Activated gamma-delta T cell treated with anti-CD3 and anti-CD28 coated beads, Interleukin-2, amount 50 U/mL, for 16 hours (primary cell): ENCODE measurements at places on chromosomes 2 and 18.

DNA sequence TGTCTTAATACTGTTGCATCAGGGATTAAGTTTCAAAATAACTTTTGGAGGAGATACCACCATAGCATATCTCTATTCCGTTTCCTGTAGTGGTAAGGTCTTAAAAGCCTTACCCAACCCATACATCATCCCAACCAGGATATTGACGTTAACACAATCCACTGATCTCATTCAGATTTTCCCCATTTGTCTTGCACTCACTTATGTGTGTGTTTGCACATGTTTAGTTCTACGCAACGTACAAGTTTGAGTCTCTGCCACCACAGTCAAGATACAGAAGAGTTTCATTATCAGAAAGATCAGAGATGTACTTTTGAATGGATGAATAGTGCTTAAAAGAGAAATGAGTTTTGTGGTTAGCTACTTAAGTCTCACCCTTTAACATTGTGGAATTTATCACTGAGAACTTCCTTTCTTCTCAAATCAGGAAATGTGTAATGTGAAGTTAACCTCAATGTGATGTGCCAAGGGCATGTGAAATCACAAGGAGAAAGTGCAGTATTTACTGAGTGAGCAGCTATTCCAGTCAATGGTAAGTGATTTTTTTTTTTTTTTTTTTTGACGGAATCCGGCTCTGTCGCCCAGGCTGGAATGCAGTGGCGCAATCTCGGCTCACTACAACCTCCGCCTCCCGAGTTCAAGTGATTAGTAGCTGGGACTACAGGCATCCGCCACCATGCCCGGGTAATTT lies 69.2 kb upstream of the EPHA4 start:
- DNase-seq = no peak

DNA sequence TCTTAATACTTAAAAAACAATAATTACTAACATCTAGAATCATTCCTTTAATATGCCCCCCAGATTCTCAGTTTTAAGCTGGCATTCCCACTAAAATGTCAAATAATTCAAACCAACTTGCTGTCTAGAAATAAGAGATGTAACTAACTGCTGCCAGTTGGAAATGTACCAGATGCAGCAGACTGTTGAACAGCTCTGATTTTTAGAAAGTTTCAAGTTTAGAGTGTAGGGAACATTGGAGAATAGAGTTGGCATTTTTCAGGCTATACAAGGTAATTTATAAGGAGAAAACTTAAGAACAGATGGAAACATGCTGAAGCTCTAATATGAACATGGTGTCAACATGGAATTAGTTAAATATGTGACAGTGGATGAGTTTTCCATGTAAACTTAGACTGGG lies 101.4 kb downstream of the PTRHD1 start:
- DNase-seq = no peak

DNA sequence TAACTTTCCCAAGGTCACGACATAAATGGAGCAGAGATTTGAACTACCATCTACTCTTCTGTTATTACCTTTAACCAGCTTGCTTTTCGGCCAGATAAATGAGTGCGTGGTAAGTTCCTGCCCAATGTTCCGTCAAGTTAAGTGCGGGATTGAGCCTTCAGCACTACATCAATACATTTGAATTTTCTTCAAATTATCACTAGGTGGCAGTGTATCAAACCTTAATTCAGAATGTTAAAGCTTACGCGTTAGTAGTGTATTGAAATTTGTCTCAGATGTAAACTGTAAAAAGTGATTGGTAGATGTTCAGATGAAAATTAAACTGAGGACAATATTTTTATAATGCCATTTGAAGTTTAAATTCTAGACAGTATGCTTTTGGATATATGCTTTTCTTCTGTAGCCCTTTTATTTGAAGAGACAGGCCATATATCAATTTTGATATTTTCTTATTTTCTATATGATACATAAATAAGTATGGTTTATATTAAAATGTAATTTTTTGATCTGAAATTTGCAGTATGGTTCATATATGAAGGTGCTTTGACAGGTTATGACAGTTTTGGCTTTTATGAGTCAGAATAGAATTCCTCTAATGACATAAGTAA lies 681.3 kb downstream of the ADCYAP1 start:
- no peak for DNase-seq

DNA sequence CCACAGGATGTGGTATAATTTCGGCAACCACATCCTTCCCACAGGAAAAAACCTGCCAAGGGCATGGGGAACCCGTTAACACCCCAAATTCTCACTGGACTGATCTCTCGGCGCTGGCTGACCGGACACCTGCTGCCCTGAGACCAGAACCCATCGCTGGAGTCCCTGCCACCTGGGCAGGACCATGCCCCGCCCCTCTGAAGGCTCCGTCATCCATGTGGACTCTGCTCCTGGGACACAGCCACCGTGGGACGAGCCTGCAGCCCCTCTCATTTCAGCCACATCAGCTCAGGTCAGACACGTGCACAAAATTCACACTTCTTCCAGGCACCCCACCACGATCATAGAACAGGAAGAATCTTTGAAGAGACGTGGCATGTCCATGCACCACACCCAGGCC lies 108.2 kb downstream of the ZNF516 start:
- no peak for DNase-seq

- DNase-seq = no peak
Measured at GRCh38 chr2:99852376-99852934, 289.9 kb downstream of the AFF3 start.

- DNase-seq = no peak
Measured at GRCh38 chr2:43455296-43455695, 140.5 kb downstream of the THADA start.

GRCh38 chr2:96816836-96817702 lies 1.0 kb downstream of the CNNM3 start:
- DNase-seq = no peak

GRCh38 chr2:105597806-105598803 lies 146.6 kb upstream of the NCK2 start:
- no peak for DNase-seq

- DNase-seq = no peak
Measured at GRCh38 chr2:170869036-170869435, 52.3 kb downstream of the GAD1 start.

DNA sequence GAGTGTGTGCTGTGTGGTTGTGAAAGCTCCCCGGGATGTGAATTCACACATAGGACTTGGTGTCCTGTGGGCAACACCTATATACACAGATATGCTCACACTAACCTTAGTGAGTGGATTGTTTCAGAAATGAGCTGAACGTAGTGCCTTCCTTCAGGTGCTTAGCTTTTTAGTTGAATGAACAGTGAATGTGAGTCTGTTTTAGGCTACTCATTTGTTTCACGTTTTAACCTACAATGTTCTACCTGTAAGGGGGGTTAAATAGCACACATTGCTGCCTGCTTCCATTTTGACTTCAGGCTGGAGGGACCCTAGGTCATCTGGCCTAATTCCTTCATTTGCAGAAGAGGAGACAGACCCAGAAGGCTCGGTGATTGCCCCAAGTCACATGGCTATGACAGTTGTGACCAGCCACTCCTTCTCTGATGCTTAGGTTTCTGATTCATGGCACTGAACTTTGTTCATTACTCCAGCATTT lies 1.0 kb downstream of the PLEK start:
- no peak for DNase-seq

GRCh38 chr18:10759241-10759640 lies 233.4 kb downstream of the NAPG start:
- DNase-seq = no peak

DNA sequence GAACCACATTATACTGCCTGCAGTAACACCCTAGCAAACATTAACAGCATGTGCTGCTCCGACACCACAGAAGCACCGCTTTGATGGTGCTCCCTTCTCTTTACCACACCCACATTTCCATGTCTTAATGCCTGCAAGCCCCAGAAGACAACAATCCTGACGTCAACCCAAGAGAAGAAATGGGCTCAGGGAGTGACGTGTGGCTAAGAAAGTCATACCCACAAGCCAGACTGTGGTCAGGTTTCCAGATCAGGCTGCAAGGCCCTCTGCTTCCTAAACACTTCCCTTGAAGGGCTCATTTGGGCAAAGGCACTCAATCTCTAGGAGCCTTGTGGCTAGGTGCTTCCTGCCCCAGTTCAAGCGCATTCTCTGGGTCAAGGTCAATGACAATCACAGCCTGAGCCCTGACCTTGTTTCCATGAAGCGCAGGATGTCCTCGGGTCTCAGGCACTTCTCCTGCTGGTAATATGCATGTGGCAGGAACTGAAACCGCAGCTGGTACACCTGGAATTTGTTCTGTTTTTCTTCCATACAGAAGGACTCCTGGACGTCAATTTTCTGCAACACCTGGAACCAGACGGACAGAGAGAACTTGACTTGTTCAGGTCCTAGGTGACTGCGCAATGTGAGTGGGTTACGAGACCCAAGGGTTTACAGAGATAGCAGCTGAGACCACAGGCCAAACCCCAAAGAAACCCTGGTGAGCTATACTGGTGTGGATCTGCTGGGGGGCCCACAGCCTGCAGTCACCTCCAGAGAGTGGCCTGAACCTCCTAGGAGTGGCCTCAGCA lies 67.2 kb downstream of the POLR1A start:
- DNase-seq = peak; percentile 54

DNA sequence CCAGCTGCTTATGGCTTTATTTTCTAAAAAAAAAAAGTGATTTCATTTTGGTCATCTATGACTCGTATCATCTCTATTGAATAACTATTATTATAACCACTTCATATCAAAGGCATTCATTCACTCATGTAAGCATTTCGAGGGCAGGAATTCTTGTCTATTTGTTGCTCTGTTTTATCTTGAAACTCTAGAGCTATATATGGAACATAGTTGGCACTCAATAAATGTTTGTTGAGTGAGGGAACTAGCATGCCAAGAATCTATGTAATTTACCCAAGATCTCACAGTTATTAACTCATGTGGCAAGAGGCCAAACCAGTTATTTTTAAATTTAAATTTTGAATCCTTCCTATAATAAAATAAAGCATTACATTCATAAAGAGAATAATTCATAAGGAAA lies 470.1 kb downstream of the TMX3 start:
- DNase-seq = no peak

- DNase-seq = no peak
Measured at GRCh38 chr2:133787207-133787606, 218.9 kb upstream of the NCKAP5 start.

GRCh38 chr18:12060182-12060870 lies 33.3 kb upstream of the ANKRD62 start:
- no peak for DNase-seq

GRCh38 chr2:102020596-102021170 lies 28.9 kb downstream of the IL1R2 start:
- DNase-seq = peak; percentile 79

- no peak for DNase-seq
Measured at GRCh38 chr2:8478471-8478793, 203.4 kb upstream of the ID2 start.

- no peak for DNase-seq
Measured at GRCh38 chr2:153132418-153132817, 346.1 kb downstream of the RPRM start.

DNA sequence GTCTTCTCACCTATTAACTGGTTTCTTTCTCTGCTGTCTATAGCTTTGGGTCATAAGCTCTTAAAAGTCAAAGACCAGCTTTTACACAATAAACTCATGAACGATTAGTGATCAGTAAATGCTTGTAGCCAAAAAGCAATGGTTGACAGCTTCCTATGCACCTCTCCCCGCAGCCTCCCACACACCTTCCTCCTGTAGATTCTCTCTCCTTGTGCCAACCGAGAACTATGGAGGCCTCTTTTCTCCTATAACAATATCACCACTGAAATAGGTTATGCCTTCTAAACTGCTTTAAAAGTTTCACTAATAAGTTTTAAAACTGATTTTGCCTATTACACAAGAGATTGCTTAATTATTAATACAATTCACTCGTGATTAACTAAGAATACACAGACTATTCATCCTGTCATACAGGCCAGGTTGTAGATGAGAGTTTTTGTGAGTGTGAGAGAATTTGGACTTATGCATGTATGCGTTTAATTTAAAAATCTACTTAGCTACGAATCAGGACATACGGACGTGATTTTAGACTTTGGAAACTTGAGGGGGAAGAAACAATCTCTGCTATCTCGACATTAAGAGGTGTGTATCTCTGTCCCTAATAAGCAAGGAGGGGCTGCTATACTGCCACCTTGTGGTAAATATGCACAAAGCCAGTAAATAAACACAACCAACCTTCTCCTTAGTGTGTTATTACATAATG lies 229.1 kb upstream of the RBBP8 start:
- DNase-seq = peak; percentile 2

DNA sequence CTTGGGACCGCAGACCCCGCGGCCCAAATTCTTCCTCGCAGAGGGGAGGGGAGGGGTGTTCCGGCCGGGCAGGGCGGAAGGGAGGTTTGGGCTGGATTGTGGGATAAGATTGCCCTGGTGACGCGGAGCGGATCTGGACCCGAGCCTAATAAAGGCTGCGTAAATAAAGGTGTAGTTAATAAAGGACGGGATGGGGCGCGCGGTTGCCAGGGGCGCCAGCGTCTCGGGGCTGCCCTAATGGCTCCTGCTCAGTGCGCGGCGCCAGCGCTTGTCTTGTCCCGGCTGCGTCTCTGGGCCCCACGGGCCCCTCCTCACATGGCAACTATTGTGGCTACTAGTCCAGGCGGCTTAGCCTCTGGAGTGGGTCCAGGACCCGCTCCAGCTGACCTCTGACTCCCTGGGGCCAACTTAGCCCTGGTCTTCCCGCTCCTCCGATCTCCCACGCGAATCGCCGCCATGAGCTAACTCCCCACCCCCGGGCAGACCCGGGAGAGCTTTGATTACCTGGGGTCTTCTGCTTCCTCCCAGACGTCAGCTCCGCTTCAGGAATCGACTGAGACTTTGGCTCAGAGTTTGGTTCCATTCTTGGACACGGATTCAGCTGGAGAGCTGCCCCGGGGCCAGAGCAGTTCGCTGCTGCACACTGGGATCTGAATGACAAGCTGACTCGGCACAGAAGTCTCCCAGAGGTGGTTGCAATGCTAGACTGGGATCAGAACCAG lies 36.5 kb downstream of the SLC25A52 start:
- no peak for DNase-seq

DNA sequence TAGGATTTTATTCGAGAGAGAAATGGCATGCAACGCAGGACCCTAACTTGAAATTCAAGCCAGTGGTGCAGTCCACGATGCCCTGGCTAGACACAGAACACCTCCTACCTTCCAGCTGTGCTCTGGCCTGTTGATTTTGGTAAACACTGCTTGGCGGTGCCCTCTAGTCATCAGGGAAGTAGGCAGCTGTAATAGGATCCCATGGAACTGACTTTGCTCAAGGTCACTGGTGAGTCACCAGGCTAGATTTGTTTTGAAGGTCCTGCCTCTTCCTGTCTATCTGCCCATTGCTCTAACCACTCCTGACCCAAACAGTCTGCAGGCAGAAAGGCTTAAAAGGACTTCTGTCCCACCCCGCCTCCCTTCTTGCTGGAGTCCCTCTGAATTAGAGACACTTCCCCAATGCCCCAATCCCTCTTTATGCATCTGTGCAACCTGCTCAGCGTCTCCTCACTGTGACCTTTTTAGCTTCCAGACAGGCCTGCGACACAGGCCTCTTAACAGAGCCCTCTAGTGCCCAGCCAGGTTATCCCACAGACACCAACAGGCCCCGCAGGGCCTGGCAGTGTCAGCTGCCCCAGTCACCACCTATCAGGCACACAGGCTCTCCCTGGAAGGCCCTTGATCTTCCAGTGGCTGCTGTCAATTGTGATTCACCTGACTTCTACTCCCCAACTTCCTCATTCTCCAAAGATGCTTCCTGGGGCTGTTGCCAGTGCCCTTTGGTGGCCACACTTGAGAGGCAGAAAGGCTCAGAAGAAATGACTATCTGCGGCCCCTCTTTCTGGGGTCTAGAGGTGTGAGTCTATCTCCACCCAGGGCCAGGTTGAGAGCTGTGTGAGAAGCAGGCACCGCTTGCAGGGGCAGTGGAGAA lies 5.2 kb downstream of the TMEM127 start:
- no peak for DNase-seq
